ENCODE measurements at places on chromosomes 7 and 10.
A peak's percentile ranks its signal among the peaks of the same experiment; 100 is the strongest.

- no peak for DNase-seq
Measured at GRCh38 chr10:89567576-89568245, 32.3 kb upstream of the SLC16A12 start.

GRCh38 chr10:71771821-71772617, 1.3 kb downstream of the VSIR start:
- no peak for DNase-seq

DNA sequence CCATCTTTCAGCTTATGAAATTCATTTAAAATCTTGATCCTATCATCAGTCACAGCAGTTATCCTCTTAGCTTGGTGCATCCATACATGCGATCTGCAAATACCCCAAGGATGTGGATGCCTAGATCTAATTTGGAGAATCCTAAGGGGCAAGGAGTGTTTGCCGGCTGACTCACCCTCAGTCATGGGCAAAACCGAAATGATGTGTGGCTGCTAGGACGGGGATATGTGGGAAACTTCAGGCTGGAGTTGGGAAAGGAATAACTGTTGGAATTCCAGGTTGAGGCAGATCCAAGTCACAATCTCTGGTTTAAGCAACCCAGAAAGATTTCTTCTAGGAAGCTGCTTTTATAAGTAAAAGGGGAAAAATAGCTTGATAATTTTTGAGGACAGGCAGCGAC, 19.7 kb upstream of the GOT1 start:
- DNase-seq: no peak

DNA sequence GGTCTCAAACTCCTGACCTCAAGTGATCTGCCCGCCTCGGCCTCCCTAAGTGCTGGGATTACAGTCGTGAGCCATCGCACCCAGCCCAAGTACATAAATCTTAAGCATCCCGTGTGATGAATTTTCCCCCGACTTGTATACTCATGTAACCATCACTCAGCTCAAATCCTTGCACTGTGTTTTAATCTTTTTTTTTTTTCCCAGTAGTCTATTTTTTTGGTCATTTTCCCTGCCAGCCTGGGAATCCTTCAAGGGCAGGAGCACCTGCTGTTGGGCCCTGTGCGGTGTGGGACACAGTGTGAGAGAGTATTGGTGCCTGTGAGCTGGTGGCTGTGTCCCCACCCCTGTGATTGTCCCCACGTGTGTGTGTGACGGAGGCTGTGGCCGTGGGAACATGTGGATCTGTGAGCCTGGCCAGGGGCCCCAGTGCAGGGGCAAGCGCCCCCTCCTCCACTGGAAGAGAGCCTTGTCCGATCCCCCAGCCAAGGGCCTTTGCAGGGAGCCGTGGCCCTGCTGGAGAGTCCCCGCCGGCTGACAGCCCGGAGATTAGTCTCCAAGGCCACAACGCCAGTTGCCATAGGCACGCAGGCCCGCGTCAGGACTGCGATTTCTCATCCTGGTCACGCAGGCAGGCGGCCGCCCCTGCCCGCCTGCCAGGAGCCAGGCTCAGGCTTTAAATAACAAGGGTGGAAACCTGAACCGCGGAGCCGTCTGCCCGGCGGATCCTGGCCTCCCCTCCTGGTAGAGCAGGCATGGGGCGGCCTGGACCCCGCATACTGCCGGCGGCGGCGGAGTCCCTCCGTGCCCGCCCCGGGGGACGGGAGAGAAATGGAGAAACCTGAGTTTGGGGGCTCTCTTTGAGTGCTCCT, 26.5 kb downstream of the GTF2IRD1 start:
- peak; percentile 42 for DNase-seq

DNA sequence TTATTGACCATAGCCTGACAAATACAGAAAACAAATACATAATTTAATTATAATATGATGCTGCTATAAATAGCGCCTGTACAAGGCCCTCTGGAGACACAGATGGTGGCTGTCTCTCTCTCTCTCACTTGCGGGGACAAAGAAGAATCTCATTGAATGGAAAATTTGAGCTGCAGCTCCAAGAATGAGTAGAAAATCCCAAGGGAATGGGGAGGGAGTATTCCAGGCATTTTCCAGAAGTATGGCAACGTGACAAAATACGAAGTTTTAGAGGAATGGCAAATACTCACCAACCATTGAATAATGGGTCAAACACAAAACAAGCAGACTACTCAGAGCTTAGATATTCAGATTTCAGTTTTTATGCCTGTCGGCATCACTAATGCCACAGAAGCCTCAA, 179.9 kb downstream of the NRP1 start:
- no peak for DNase-seq

DNA sequence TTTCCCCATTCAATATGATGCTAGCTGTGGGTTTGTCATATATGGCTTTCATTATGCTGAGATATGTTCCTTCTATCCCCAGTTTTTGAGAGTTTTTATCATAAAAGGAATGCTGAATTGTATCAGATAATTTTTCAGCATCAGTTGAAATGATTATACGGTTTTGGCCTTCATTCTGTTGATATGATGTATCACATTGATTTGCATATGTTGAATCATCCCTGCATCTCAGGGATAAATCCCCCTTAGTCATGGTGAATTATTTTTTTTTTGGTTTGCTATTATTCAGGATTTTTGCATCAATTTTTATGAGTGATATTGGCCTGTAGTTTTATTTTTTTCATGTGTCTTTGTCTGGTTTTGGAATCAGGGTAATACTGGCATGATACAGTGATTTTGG, 1152.3 kb upstream of the C7orf33 start:
- DNase-seq: no peak

DNA sequence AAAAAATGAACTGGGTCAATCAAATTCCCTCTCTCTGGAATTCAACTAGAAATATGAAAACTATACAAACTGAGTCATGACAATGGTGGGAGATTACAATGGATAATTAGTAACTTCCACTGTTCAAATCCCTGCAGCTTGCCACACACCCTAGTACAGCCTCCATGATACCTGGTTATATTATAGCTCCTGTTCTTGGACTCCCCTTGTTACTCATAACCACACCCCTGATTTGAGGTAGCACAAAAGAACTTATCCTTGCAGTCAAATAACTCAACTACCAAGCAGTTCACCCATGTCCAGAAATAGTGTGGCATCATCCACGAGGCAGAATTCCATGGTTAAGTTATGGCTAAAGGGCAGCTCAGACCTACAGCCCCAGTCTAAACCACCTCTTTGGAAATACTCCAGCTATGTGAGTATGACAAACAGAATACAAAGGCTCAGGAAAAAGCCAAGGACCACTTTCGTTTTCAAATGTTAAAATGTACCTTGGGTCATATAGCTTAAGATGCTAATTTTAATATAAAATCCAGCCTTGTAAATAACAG, 164.7 kb downstream of the CPEB3 start:
- no peak for DNase-seq

DNA sequence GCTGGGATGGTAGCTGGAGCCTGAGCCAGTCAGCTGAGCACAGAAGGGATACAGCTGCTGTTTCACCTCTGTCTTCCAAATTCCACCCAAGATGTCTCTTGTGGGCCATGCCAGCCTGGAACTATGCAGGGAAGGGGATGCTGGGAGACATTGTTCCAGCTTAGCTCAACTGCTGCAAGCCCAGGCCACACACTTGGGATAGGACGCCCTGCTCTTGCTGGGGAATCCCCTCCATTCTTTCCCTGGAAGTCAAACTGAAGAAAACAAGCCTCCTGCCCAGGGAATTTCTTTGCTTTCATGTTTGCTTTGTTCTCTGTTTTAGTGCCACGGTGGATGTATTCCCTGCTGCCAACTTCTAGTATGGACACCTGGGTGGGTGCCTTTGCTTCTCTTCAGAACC, 55.2 kb upstream of the CDK13 start:
- no peak for DNase-seq

DNA sequence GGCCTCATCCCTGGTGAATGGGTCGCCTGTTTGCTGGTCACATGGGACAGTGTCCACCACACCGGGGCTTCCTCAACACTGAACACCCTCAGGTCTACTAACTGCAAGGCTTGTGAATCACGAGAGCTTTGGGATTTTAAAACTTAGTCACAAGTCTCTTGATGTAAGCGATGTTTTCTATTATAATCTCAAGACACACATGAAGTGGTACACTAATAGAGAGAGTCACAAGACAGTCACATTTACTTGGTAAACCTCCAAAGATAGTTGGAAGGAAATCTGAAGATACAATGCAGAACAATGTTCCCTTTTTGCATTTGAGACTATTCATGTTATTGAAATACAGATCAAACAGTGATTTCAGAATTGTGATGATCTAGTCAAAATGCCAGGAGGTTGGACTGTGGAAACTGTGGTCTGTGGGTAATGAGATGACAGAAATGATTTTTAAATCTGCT, 233.1 kb upstream of the KLF6 start:
- no peak for DNase-seq
